ENCODE measurements at places on chromosomes 16 and 17.

DNA sequence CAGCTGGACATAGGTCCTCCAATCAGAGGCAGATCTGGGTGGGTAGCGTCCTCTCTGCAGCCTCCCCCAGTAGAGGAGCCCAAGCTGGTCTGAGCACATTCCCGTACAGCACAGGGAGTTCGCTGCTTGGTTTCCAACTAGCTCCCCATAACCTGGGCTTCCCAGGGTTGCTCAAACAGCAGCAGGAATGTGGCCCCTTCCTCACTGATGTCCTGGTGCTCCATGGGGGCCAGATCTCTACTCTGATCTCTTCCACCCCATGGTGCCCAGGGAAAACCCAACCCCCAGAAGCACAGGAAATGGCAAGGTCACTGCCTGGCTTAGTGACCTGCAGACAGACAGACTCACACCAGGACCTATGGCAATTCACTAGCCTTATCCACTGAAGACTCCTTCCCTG, 11.1 kb upstream of the MMP2 start:
- no peak for DNase-seq

DNA sequence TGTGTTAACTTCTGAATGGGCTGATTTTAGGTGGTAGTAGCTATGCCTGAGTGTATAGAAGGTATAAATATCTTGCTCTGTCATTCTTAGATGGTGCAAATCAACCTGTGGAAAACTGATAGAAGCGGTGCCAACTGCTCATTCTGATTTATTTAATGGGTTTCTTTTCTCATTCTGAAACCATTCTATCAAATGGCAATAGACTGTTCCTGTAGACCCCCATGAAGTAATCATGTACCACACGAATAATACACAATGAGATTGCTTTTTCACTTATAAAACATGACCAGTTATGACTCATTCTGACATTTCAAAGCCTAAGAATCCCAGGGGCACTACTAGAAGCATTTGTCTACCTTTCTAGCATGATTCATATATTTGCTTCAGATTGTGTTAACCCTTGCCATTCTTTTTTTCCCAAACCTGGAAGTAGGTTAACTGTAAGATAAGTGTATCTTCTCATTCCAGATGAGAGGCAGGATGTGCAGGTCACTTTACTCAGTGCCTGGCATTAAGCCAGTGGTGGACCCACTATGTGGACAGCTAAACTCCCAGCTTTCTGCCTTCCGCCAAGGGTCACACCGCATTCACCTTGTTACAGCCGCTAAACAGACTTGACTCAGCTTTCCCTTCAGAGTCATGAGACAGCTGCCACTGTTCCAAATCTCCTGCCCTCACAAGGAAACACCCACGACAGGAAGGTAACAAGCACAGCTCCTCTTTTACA, 16.4 kb upstream of the SLC16A11 start:
- peak; percentile 66 for DNase-seq

DNA sequence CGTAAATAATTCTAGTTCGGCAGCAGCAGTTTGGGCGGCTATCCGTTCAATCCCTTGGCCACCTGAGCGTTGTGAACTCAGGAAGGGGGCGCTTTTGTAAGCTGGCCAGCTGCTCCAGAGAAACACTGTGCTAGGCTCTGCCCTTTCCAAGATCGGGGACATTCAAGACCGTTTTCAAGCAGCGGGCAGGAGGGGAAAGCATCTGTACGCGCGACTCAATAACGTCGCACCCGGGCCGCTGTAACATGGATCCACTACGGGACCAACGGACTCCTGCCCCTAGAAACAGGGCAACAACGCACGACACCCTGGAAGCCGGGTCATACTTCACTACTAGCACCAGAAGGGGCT, 463 bp downstream of the TOP2A start:
- no peak for DNase-seq

- no peak for DNase-seq
These were observed 1.1 kb downstream of the ATP2A1 start for GRCh38 chr16:28879261-28879840.

DNA sequence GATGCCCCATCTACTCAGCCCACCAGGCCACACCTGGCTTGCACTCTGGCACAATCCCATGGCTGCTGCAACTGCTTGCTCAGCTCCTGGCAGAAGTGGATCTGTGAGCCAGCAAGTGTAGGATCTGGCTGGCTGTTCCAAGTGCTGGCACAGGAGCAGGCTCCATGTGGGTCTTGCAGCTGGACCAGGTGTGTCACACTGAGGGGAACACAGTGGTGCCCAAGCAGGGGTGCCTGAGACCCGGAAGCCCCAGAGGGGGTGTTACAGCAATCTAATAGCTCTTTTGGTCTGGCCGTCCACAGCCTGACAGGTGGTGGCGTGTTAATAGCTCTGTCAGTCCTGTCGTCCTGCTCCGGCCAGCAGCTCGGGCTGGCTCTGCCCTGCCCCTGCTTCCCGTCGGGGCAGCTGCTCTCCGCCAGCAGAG, 19.6 kb upstream of the GOT2 start:
- no peak for DNase-seq

GRCh38 chr16:16108759-16109158, 114.5 kb downstream of the ABCC6 start:
- DNase-seq = no peak

DNA sequence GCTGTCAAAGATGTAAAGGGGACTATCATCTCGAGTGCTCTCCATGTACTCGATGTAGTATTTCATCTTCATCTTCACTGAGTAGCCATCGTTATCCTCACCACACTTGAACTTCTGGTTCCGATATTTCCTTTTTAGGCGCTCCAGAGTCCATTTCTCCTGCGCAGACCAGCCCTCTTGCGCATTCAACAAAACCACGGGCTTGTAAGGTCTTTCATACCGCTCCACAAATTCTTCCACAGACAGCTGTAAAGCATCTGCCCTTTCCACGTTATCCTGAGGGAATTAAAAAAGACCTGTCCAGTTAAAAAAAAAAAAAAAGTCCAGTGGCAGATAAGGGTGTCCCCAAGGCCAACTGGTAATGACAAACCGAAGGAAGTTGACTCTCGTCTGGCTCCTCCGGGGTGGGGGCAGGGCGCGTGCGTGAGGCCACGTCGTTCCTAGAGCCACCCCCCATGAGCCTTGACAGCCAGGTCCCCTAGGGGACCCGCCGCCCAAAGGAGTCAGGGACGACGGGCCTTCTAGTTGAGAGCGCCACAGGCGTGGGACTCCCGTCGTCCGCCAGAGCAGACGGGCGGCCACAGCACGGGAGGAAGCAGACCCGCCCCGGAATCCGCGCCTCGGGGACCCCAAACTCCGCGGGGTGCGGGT, 701 bp downstream of the JMJD6 start:
- DNase-seq = no peak

DNA sequence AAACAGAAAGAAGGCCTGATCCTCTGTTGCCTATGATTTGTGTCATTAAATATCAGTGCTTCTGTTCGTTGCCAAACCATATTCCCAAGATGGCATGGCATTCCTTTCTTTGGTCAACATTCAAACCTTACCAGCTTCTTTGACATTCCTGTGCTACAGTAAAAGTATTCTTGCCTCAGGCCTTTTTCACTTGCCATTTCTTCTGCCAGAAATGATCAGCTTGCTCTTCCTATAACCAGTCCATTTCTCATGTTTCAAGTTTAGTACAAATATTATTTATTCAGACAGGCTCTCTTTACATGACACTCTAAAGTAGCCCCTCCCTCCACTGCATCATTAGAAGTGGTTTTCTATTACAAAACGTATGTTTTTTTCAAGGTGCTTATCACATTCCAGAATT, 278.3 kb downstream of the KCNJ2 start:
- DNase-seq = no peak

- DNase-seq = no peak
These were observed 36.0 kb downstream of the SOCS3 start for GRCh38 chr17:78323826-78324390.

DNA sequence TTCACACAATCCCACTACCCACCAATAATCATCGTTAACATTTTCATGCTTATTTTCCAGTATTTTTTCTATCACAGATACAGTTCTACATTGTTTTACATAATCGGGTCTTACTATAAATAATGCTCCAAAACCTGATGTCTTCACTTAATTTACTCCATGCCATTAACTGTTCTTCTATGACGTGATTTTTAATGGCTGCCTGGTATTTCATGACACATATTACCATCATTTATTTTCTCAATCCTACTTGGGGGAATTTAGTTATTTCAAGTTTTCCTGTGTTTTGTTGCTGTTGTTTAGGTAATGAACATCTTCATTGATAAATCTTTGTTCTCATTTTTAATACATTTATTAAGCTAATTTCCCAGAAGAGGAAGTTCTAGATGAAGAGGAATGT, 14.7 kb downstream of the LPO start:
- no peak for DNase-seq

- no peak for DNase-seq
These were observed 156.8 kb downstream of the XYLT1 start for GRCh38 chr16:17313793-17314547.

DNA sequence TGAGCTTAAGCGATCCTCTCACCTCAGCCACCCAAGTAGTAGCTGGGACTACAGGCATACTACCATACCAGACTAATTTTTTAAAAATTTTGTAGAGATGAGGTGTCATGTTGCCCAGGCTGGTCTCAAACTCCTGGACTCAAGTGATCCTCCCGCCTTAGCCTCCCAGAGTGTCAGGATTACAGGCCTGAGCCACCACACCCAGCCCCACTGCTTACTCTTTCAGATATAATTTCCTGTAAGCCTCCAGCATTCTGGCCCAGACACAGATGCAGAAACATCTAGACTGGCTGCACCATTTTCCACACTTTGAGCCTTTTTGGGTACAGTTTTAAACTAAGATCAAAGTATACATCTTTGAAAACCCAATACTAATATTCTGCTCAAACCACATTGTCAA, 8.4 kb upstream of the WSB1 start:
- DNase-seq = no peak

DNA sequence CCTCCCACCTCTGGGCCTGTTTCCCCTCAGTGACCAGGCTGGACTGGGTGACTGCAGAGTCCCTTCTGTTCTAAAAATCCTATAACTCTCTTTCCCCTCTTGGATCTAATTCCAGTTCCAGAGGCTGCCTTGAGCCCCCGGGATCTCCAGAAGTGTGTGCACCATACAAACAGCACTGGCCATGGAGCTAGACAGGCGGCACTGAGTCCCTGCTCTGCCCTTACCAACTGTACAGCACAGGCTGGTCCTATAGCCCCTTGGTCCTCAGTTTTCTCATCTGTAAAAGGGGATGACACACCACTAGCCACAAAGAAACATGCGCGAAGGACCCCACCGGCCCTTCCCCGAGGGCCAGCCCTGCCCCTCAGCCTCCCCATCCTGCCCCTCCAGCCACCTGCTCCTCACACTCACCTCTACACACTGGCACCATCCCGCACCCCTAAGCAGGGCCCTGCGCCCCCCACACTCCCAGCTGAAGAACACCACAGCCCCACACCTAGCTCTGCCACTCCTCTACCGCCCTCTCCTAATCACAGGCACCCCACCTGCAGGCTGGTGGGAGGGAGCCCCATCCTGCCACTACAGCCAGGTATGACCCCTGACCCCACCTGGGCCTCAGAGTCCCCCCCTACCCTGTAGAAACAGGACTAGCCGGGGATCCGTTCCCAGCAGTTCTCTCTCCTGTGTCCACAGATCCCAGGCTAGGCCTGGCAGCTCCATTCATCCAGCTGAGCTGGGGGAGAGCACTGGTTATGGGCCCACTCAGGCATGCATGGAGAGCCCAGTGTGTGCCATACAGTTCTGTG, 913 bp upstream of the KRT16 start:
- DNase-seq = no peak

DNA sequence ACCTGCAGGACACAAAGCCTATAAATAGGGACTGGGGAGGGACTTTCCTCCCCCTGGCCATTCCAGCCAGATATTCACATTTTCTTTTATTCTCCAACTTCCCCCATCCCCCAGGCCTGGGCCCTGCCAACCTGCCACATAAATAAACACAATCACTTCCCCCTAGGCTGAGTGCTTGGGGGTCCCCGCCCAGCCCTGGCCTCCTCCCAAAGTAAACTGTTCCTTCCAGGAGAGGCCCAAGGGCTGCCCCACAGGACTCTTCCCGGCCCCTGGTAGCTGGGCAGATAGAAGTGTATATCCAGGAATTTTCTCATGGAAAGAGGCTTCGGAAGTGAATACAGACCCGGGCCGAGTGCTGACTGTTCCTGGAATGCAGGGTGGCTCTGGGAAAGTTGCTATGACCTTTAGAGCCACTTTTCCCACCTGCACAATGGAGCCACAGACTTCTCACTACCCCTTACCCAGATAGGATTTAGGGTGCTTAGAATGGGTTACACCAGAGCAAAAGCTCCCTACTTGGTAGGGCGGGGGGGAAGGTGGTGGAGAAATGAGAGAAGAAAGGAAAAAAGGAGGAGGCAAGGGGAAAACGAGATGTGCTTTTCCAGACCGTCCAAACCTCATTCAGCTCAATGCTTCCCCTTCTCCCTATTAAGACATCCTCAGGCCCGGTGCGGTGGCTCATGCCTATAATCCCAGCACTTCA, 8.5 kb downstream of the CSF3 start:
- no peak for DNase-seq

DNA sequence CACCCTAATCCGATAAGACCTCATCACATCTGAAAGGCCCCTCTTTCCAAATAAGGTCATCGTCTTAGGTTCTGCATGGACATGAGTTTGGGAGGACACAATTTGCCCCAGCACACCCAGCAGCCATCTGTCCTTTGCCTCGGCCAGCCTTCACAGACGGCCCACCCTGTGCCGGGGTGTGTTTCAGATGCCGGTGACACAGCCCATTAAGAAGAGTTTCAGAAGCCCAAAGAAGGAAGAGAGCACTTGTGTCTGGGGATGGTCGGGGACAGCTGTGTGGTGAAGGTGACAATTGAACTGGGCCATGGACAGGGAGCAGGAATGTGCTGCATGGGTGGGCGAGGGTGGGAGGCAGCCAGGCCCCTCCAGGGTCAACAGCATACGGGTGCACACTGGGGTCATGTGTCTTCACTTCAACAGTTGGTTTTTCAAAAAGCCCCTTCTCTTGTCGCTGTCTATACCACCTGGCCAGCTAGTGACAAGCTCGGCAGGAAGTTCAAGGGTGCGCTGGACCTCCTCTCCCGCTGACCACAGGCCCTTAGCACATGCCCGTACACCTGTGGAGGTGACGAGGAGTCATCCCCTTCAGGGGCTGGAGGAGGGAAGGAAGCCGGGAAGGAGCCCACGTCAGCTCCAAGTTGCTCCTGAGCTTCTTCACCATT, 183.1 kb downstream of the C16orf95 start:
- no peak for DNase-seq

DNA sequence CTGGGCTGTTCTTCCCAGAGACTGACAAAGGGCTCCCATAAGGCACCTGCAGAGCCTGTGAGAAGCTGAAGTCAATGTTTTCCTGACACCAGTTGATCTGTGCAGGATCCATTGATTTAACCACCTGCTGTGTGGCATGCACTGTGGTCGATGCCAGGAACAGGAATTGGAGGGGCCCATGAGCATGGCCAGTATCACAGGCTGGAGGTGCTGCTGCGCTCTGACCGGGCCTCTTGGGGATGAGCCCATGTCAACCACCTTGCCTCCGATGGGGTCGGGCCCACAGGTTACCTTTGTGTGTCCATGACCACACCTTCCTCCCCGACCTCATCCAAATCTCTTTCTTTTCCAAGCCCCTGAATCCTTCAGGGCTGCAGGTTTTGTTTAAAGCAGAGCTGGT, 18.2 kb upstream of the STH start:
- no peak for DNase-seq
